ENCODE measurements at places on chromosomes 16 and 17. TPM values are rescaled to one million over a fixed set of nuclear protein-coding genes. Genes with fewer than 3 reads are reported as not detected.

SPATA32 gene
- not detected for total RNA-seq

NTN1 gene
- 2.1 TPM for total RNA-seq

NPW gene
- 3.8 TPM for total RNA-seq

KRTAP9-8 gene
- total RNA-seq = not detected

MYO15B gene
- 462 TPM for total RNA-seq

RAD51D gene
- 6.1 TPM for total RNA-seq

TSPAN10 gene
- total RNA-seq = 0.32 TPM

IRX3 gene
- 0.54 TPM for total RNA-seq
